ENCODE measurements at places on chromosomes 13 and 19.

DNA sequence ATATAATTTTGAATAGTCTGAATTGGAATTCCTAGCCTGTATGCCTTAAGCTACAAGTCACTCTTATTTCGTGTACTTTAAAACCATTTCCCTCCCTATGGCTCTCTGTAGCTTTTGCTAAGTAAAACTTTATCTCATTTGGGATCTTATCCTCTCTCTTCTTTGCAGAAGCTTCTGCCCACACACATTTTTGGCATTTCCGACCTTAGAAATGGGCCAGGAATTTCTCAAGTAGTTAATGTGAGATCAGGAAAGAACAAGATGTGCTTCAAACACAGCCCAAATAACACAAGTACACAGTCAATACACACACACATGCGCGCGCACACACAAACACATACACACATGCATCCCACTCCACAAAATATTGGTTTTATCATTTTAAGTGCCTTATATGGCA is 931.0 kb upstream of the MIR17HG start:
- DNase-seq, result no peak
- no peaks in the 10 kb centered on the region for H3K4me1 ChIP-seq
- no peak overlapping the region for H3K4me3 ChIP-seq
- H3K27me3 ChIP-seq, result no peaks in the 10 kb centered on the region

GRCh38 chr13:80040981-80041317 is 300.0 kb downstream of the SPRY2 start:
- H3K27me3 ChIP-seq, result no peaks in the 10 kb centered on the region
- H3K4me3 ChIP-seq, result no peak overlapping the region
- no peak overlapping the region for H3K27ac ChIP-seq

DNA sequence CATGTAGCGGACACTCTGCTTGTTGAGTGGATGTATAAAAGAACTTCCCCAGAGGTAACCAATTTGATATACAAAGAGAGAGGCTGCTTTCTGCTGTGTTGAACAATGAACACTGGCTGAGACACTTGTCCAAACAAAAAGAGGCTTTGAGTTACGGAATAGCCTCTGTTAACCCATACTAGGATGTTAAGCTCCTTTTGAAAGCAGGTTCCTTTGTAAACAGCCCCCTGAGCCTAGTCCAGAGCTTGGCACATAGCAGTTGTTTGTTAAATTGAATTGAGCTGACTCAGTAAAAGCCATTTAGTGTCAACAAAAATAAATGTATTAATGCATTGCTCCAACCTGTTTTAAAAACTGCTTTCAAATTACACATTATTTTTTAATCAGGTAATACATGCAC is 200.1 kb downstream of the MZT1 start:
- no peak overlapping the region for H3K4me3 ChIP-seq
- no peak for DNase-seq
- H3K27ac ChIP-seq, result no peak overlapping the region

DNA sequence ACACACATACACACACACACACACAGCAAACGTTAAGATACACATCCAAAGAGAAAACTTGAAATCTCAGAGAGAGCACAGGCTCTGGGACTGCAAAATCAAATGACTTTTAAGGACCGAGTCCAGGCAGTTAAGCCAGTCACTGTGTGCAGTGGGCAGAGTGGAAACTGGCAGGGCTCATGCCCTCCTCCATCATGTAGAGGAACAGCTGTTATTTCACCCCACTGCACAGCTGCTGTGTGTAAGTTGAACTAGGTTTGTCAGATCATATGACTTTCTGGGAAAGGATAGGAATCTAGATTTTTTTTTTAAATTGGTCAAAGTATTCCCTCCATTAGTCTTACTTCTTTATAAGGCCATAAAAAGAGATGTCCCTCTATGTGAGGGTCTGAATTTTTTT is 1002.1 kb downstream of the UQCRFS1 start:
- no peaks in the 10 kb centered on the region for H3K36me3 ChIP-seq
- H3K27ac ChIP-seq, result no peak overlapping the region
- H3K4me3 ChIP-seq, result no peak overlapping the region
- H3K4me1 ChIP-seq, result no peaks in the 10 kb centered on the region
- DNase-seq, result no peak
- H3K27me3 ChIP-seq, result no peaks in the 10 kb centered on the region

- H3K27ac ChIP-seq, result no peak overlapping the region
- no peak for DNase-seq
- no peaks in the 10 kb centered on the region for H3K4me1 ChIP-seq
- no peaks in the 10 kb centered on the region for H3K27me3 ChIP-seq
- no peaks in the 10 kb centered on the region for H3K36me3 ChIP-seq
- H3K4me3 ChIP-seq, result no peak overlapping the region
Observed at GRCh38 chr13:35833608-35834275, 297.4 kb downstream of the DCLK1 start.

- no peaks in the 10 kb centered on the region for H3K27me3 ChIP-seq
- no peaks in the 10 kb centered on the region for H3K4me1 ChIP-seq
Observed at GRCh38 chr13:60922576-60923231, 492.9 kb downstream of the PCDH20 start.

GRCh38 chr19:35811317-35812219 is 1.1 kb downstream of the PRODH2 start:
- no peaks in the 10 kb centered on the region for H3K36me3 ChIP-seq
- H3K4me3 ChIP-seq, result no peak overlapping the region
- no peak overlapping the region for H3K27ac ChIP-seq
- H3K4me1 ChIP-seq, result no peaks in the 10 kb centered on the region

GRCh38 chr13:35598233-35598632 is 121.7 kb upstream of the MAB21L1 start:
- no peak overlapping the region for H3K4me3 ChIP-seq
- no peaks in the 10 kb centered on the region for H3K36me3 ChIP-seq
- no peak for DNase-seq
- H3K27me3 ChIP-seq, result no peaks in the 10 kb centered on the region
- H3K27ac ChIP-seq, result peak overlapping the region; percentile 40
- peaks cover 9% of the 10 kb centered on the region for H3K4me1 ChIP-seq

- H3K4me1 ChIP-seq, result no peaks in the 10 kb centered on the region
- peak; percentile 22 for DNase-seq
- peak overlapping the region; percentile 5 for H3K4me3 ChIP-seq
- H3K36me3 ChIP-seq, result no peaks in the 10 kb centered on the region
- H3K27ac ChIP-seq, result peak overlapping the region; percentile 78
- H3K27me3 ChIP-seq, result no peaks in the 10 kb centered on the region
Observed at GRCh38 chr19:2775556-2776430, 7.3 kb downstream of the SGTA start.

DNA sequence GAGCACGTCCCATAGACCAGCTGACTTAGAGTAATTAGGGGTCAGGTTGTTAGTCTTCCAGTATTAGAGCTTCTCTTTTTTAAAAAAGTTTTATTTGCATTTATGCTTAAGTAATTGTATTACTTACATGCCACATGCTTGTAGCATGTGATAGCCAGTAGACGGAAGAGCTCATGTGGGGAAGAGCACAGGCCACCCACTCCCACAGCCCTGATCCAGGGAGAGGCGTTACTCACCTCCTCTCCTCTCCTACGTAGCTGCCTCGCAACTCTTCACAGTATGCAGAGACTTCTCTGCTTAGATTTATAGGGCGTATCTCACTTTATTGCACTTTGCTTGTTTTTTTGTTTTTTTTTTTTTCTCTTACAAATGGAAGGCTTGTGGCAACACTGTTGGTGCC is 95.3 kb upstream of the TEX29 start:
- H3K27me3 ChIP-seq, result no peaks in the 10 kb centered on the region
- H3K4me3 ChIP-seq, result no peak overlapping the region
- DNase-seq, result no peak
- H3K36me3 ChIP-seq, result peaks cover 66% of the 10 kb centered on the region
- peaks cover 21% of the 10 kb centered on the region for H3K4me1 ChIP-seq
- H3K27ac ChIP-seq, result no peak overlapping the region

- H3K4me1 ChIP-seq, result no peaks in the 10 kb centered on the region
- no peak overlapping the region for H3K4me3 ChIP-seq
- no peaks in the 10 kb centered on the region for H3K27me3 ChIP-seq
- peaks cover 48% of the 10 kb centered on the region for H3K36me3 ChIP-seq
- no peak for DNase-seq
Observed at GRCh38 chr19:17834350-17835181, 13.2 kb downstream of the JAK3 start.

DNA sequence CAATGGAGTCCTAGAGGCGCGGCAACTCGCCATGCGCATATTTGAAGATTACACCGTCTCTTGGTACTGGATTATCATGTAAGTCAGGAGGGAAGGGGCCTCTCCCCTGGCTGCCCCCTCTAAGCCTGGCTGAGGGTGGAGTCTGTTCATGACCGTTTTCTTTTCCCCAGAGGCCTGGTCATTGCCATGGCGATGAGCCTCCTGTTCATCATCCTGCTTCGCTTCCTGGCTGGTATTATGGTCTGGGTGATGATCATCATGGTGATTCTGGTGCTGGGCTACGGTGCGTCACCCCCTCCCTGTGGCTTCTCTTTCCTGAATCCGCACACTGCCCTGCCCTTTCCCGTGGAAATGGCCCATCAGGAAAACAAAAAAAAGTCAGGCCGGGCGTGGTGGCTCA is 6.5 kb downstream of the SLC44A2 start:
- H3K36me3 ChIP-seq, result peaks cover 43% of the 10 kb centered on the region
- no peak for DNase-seq
- H3K4me3 ChIP-seq, result no peak overlapping the region
- no peaks in the 10 kb centered on the region for H3K27me3 ChIP-seq

GRCh38 chr19:10737722-10738121 is 19.8 kb downstream of the DNM2 start:
- H3K4me1 ChIP-seq, result peaks cover 57% of the 10 kb centered on the region
- H3K36me3 ChIP-seq, result no peaks in the 10 kb centered on the region
- H3K27ac ChIP-seq, result peak overlapping the region; percentile 14
- H3K4me3 ChIP-seq, result no peak overlapping the region
- no peaks in the 10 kb centered on the region for H3K27me3 ChIP-seq
- DNase-seq, result no peak

DNA sequence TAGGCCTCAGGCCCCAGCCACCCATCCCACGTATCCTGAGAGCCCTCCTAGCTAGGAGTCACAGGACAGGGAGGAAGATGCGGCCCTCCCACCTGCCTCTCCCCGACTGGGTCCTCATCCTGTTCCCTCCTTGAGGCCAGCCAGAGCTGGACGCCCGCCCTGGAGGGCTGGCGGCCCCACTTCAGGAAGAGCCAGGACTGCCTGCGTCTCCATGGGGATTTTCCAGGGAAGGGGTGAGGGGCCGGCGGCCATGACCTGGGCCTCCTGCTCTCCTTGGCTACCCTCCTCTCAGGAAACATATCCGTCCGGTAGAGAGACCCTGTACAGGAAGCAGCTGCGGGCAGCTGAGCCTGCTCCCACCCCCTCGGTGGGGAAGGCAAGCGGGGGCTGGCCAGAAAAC is 11.3 kb upstream of the PRKD2 start:
- H3K27me3 ChIP-seq, result no peaks in the 10 kb centered on the region
- peak overlapping the region; percentile 77 for H3K27ac ChIP-seq
- peaks cover 78% of the 10 kb centered on the region for H3K36me3 ChIP-seq
- no peak for DNase-seq
- peaks cover 74% of the 10 kb centered on the region for H3K4me1 ChIP-seq

DNA sequence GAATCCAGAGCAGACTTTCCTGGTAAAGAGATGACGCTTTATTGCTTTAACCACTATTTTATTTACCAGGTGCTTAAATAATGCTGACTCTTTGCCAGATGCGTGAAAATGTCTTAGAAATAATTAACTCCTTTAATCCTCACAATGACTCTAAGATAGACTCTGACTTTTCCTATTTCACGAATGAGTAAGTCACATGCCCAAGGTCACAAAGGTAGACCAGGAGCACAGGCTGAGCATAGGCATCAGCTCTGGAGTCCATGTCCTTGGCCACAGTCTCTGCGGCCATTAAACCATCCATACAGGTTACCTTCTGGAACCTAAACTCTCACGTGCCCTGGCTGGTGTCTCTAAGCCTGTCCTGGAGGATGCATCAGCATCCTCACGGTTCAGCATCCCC is 87.3 kb downstream of the ERCC5 start:
- DNase-seq, result no peak
- H3K27ac ChIP-seq, result no peak overlapping the region
- no peak overlapping the region for H3K4me3 ChIP-seq
- no peaks in the 10 kb centered on the region for H3K27me3 ChIP-seq
- no peaks in the 10 kb centered on the region for H3K36me3 ChIP-seq
- H3K4me1 ChIP-seq, result no peaks in the 10 kb centered on the region

GRCh38 chr13:114286808-114287207 is 5.4 kb downstream of the UPF3A start:
- H3K4me1 ChIP-seq, result peaks cover 30% of the 10 kb centered on the region
- H3K27ac ChIP-seq, result no peak overlapping the region
- no peak overlapping the region for H3K4me3 ChIP-seq
- peaks cover 18% of the 10 kb centered on the region for H3K36me3 ChIP-seq
- DNase-seq, result no peak

GRCh38 chr13:107585469-107586180 is 629.7 kb downstream of the LIG4 start:
- H3K4me1 ChIP-seq, result no peaks in the 10 kb centered on the region
- no peak overlapping the region for H3K4me3 ChIP-seq
- no peaks in the 10 kb centered on the region for H3K27me3 ChIP-seq
- no peak overlapping the region for H3K27ac ChIP-seq
- DNase-seq, result no peak

DNA sequence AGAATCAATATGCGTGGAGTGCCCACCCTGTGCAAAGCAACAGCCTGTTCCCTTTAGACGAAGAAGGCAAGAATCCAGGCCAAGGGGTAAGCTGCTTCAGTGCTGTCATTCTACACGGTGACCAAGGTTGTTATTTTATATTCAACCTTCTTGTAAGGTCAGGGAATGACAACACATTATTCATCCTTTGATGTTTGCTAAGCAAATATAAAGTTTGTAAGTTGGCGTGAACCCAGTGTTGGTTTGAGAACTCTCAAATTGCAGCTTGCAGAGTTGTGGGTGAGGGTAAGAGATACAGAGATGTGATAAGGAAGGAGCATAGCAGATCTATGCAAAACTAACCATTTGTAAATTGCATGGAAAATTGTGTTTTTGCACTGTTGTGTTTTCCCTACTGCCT is 436.7 kb downstream of the FGF9 start:
- no peak for DNase-seq
- no peaks in the 10 kb centered on the region for H3K36me3 ChIP-seq
- H3K4me1 ChIP-seq, result peaks cover 23% of the 10 kb centered on the region
- no peak overlapping the region for H3K4me3 ChIP-seq
- no peaks in the 10 kb centered on the region for H3K27me3 ChIP-seq
- no peak overlapping the region for H3K27ac ChIP-seq

DNA sequence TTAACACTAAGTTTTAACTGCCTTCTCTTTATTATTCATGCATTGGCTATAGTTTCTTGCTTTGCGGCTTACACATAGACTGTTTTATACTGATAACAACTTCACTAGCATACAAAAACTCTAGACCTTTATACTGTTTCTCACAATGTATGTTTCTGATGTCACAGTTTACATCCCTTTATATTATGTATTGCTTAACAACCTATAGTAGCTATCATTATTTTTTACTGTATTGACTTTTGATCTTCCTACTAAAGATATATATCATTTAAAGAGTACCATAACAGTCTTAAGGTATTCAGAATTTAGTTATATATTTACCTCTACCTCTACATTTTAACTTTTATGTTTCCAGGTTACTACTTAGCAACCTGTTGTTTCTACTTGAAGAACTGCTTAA is 543.3 kb upstream of the ARGLU1 start:
- H3K4me1 ChIP-seq, result no peaks in the 10 kb centered on the region
- H3K27ac ChIP-seq, result no peak overlapping the region
